Astrocyte (in vitro differentiated cells and primary cell): ENCODE measurements at places on chromosomes 2 and 18. TPM values are rescaled to one million over a fixed set of nuclear protein-coding genes. Genes with fewer than 3 reads are reported as not detected.
A peak's percentile ranks its signal among the peaks of the same experiment; 100 is the strongest.

DNA sequence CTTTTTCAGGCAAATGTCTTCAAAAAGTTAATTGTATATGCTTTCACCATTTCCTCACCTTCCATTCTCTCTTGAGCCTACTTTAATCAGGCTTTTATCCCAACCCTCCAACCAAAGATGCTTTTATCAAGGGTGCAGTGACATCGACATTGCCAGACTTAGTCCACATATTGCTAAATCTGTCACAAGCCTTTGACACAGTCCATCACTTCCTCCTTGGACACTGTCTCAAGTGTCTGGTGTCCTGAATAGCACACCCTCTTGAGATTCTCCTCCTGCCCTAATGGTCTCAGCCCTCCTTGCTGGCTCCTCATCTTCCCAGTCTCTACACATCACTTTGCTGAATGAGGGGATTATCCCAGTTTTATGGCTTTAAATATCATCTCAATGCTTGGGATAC lies 147.5 kb upstream of the SLC39A10 start:
- no peak for DNase-seq

DNA sequence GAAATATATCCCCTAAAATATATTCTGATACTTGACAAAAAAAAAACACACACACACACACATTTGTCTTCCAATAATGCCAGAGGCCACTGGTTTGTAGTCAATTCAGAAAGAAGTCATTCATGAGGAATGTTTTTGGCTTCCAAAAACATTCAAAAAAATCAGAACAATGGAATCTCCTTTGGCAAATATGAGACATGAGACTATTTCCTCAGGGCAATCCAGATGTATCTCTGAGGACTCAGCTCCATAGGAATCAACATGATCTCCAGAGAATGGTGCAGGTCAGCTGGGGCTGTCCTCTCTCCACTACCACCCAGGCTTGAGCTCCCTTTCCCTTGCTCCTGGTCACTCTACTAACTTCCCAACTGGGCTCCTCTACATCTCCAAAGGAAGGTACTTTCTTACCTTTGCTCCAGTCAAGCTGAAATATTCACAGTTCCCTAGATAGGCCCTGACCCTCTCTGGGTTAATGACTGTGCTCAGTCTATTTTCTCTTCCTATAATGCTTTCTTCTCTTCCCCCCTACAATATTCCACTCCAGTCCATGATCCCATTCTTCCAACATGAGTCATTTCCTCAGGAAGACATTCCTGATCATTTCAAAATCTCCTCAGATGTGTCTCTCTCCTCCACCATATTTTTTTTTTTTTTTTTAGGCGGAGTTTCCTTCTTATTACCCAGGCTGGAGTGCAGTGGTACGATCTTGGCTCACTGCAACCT lies 145.3 kb downstream of the C1D start:
- DNase-seq = peak; percentile 95

DNA sequence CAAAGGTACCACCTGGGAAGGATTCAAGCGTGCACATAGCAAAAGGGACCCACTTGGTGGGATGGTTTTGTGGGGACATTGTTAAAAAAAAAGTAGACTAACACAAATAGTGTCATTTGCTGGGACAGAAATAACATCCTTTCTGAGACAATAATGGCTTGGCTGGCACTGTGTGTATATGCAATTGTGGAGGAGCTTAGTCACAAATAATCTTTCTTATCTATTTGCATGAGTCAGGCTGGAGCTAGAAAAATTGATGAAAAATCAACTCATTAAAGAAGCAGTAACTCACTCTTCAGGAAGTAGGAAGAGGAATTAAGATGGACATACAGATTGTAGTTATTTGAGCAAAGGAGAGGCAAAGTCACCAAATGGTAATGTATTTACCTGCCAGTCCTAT lies 29.5 kb upstream of the ITGB6 start:
- DNase-seq = peak; percentile 79

DNA sequence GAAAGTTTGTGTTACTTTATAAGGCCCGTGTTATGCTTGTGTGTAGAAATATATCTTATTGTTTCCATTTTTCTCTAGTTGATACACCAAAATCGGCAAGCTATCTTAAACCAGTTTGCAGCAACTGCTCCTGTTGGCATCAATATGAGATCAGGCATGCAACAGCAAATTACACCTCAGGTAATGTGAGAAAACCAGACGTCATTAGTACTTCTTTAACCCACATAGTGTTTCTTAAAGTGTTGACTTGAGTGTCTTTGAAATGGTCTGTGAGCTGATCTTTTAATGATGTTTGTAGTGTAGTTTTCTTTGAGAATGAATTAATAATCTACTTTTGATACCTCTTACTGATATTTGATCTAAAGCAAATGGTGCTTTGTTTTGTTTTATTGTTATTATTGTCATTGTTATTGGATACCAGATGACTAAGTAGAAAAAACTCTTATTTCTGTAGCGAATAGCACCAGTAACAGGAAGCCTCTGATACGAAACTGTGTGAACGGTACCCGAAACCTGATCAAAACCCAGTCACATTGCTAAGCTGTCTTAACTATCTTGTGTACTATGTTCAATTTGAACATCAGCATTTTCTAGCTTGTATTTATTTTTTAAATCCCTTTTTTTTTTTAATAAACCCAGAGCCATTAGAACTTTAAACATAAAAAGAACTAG lies 53.7 kb downstream of the PTRHD1 start:
- DNase-seq = no peak

DNA sequence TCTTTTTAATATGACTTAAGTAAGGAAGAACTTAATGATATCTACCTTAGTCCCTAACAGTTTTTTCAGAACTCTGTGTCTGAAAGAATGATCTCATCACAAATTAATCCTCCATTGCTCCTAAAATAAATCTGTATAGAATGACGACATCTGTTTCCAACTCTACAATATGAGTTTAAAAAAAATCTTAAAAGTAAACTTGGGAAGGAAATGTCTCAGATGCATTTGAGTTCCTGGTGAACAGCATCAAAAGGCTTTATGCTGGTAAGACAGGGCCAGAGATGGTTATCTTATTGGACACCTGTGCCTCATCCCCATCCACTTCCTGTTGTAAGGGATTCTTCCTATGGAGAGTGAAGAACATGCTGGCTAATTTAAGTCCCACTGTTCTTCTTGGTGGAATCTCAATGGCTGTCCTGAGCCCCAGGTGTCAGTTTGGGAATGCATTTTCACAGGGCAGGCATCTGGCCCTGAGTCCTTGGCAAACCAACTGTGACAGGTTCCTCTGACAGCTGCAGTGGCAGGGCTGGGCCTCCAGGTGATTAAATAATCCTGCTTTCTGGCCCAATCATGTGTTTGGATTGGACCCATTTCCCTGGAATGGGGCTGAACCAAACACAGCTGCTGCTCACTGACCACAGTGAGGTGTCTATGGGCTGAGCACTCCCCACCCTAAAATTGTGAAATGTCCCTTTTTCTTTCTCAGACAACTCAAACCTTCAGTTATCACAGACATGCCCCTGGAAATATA lies 12.9 kb upstream of the NCKAP5 start:
- peak; percentile 54 for DNase-seq

DNA sequence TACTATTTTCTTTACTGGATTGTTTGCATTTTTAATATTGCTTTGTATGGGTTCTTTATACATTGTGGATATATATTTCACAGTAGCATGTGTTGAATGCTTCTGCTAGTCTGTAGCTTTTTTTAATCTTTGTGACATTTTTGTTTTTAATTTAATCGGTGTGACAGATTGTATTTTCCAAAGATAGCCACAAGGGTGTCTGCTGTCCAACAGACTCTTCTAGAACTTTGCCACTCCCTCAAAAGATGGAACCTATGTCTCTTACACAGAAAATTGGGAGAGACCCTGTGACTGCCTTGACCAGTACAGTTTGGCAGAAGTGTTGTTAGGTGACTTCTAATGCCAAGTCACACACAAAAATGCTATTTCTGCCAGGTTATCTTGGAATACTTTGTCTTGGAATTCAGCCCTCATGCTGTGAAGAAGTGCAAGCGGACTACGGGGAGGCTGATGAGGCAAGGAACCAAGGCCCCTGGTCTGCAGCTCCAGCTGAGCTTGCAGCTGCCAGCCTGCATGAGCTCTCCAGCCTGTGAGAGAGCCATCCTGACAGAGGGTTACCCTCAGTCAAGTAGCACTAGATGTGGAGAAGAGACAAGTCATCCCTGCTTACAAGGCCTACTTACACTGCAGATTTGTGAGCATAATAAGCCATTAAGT lies 110.8 kb downstream of the TDRD15 start:
- no peak for DNase-seq

The PRSS56 gene
- not detected in 2 replicates for total RNA-seq

The NEB gene
- total RNA-seq = 0.82 and 0.94 TPM in 2 replicates

The TMEM247 gene
- total RNA-seq = not detected in 2 replicates

The DPP10 gene
- 1.1 and 1.3 TPM in 2 replicates for total RNA-seq
